ENCODE measurements at places on chromosomes 3 and 15.

GRCh38 chr3:171284308-171285075 is 175.7 kb downstream of the TNIK start:
- no peak for DNase-seq

DNA sequence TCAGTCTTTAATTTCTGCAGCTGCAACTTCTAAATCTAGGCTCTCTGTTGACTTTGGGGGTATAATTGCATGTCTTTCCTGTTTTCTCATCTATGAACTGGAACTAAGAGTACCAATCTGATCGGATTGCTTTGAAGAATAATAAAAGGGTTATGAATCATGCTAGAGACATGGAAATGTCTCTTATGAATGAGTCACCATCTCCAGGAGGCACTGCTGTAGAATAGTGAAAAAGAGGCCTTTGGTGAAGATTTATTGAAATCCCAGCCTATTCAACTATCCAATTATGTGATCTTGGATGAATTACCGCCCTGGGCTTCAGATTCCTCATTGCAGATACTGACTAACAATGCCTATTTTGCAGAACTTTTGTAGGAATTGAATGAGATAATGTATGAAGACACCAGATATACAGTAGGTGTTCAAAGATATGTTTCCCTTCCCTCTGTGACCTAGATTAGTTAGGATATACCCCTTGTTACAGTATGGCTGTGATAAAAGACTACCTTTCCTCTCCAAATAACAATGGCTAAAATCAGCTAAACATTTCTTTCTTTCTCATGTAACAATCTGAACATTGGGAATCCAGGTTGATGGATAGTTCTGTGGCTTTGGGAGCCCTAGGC is 11.5 kb upstream of the CMTM8 start:
- no peak for DNase-seq

GRCh38 chr15:77826006-77826695 is 193.4 kb upstream of the LINGO1 start:
- DNase-seq = no peak

GRCh38 chr3:5678844-5679243 is 491.3 kb downstream of the EDEM1 start:
- no peak for DNase-seq

DNA sequence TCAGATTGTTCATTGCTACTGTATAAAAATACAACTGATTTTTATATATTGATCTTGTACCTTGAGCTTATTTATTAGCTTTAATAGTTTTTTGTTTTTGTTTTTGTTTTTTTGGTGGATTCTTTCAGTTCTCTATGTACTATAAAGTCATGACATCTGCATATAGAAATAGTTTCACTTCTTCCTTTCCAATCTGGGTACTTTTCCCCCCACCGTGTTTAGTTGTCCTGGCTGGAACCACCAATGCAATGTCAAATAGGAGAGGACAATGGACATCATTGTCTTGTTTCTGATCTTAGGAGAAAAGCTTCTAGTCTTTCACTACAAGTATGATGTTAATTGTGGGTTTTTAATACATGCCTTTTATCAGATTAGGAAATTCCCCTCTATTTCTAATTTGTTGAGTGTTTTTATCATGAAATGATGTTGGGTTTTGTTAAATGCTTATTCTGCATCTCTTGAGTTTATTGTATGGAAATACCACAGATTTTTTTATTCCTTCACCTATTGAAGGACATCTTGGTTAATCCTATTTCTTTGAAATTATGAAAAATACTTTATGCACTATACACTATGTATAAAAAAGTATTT is 2.8 kb upstream of the XCR1 start:
- DNase-seq = no peak

DNA sequence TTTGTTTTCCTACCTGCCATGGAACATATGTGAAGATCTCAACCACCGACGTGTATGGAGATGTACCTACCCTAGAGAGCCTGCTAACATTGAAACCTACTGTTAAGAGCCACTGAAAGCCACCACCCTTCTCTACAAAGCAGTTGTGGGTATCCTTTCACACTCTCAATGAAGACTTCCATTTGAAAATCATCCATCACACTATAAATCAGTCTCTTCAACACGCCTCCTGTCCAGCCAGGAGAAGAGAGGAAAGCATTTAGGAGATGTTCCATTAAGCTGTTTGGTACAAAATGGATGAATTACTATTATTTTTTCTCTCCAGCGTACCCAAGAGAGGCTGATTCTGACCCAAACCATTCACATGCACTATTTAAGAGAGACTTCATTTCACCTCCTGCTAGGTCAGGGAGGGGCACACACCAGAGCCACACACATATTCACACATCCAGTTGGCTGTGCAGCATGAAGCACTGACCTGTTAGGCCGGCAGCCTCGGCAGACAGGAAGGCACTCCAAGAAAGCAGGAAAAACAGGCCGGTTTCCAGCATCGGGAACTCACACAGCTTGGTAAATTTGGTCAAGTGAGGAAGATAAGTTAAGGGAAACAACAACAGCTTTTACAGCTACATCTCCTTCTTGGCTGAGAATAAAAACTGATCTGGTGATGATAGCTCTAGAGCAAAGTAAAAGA is 274.5 kb downstream of the SLC9A9 start:
- no peak for DNase-seq

GRCh38 chr15:32790352-32790999 is 72.7 kb downstream of the GREM1 start:
- DNase-seq = no peak

- no peak for DNase-seq
These were observed 5.1 kb downstream of the CHRD start for GRCh38 chr3:184384856-184385422.

- DNase-seq = no peak
These were observed 14.6 kb downstream of the ZNF592 start for GRCh38 chr15:84762840-84763572.

DNA sequence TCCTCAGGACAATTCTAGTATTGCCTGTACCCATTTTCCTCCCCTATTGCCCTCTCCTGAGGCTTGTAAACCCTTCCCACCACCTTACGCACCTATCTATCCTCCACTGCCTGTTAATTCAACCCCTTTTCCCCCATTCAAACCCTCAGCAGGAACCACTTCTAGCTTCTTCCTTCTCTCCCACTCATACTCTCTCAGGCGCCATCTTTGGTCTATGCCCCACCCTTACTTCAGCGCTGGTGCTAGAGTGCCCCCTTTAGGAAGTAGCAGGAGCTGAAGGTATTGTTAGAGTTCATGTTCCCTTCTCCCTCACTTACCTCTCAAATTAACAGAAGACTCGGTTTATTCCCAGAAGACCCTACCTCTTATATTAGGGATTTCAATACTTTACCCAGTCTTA is 121.8 kb upstream of the NLGN1 start:
- no peak for DNase-seq

DNA sequence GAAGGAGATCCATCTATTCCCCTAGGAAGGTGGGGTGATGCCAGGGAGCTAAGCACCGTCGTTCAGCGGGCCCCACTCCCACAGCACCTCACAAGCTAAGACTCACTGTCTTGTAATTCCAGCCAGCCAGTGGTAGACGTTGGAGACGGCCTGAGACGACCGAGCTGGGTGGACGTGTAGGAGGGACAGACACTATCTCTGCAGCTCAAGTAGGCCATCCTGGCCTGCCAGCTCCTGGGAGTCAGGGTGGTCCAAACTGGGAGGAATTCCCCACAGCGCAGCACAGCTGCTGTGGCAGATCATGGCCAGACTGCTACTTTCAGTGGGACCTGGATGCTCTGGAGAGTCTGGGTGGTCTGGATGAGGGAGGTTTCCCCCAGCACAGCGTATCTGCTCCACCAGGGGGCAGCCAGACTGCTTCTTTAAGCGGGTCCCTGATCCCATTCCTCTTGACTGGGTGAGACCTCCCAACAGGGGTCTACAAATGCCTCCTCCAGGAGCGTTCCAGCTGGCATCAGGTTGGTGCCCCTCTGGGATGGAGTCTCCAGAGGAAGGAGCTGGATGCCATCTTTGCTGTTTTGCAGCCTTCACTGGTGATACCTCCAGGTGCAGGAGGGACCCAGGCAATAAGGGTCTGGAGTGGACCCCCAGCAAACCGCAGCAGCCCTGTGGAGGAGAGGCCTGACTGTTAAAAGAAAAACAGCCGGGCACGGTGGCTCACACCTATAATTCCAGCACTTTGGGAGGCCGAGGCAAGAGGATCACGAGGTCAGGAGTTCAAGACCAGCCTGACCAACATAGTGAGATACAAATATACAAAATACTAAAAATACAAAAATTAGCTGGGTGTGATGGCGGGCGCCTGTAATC is 27.6 kb downstream of the GNB5 start:
- no peak for DNase-seq

GRCh38 chr15:79519628-79520027 is 87.5 kb downstream of the MINAR1 start:
- no peak for DNase-seq

DNA sequence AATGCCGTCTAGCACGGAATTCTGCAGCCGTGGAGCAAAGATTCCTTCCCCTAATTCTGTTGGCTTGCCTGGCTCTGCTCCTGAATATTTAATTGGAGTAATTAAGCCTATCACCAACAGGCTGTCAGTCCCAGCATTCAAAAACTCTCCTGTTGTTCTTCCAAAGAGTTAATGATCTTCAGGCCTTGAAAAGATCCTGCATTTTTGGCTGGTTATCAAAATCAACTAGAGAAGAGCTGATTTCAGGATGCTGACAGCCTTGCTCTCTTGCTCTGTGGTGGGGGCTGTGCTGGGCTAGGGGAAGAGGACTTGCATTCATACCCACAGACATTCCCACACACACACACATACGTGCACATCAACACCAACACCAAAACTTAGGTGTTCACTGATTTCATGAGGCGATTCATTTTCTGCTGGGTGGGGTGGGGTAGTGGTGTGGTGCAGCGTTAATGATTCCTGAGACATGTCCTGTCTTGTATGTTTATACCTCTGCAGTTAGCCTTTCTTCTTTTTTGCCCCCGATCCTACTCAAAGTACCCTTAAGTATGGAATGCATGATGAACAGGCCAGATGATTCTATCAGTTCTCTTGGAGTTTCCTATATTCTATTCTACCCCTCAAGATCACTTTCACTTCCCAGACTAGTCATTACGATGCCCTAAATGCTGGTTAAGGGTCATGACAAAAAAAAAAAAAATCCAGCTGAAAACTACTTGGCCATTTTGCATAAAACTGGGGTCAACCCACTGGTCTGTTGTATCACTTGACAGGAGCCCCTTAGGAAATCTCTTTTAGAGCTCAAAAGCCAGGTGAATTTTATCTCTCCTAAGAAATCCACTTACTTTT is 42.3 kb downstream of the CPN2 start:
- no peak for DNase-seq

DNA sequence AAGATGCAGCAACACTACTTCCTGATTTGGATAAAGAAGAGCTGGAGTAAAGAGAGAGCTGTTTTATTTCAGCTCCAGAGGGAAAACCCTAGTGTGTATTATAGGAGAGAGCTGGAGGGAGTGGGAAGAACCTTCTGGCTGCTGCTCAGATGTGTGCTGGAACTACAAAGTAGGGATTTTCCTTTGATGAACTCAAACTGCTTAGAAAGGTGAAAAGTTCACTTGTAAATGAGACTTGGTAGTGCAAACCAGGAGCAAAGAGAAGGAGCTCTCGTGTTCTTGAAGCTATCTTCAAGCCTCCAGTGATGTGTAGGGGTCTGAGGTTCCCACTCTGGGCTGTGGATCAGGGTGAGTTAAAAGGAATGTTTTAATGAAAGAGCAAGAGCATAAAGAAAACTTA is 110.4 kb downstream of the EDEM1 start:
- DNase-seq = no peak

DNA sequence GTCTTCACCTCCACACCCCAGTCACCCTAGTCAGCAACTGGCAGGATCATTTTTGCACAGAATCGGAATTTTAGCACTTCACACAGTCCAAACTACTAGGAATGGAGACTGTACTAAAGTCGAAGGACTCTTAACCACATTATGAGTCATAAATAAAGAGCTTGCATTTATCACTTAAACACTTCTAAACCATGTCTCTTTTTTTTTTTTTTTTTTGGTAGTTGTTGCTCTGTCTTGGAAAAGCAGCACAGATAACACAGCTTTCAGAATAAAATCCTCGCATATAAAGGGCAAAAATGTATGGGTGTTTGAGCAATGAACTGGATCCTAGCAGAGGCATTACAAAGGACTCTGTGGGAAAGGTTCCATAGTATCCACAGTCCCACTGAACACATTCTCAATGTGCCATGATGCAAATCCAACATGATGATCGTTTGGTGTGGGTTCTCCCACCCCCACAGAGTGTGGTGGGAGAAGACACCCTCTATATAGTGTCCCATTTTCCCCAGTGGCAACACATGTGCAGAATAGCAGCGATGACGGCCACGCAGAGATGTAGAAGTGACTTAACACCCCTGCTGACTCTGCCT is 47.1 kb downstream of the FOXP1 start:
- DNase-seq = no peak

DNA sequence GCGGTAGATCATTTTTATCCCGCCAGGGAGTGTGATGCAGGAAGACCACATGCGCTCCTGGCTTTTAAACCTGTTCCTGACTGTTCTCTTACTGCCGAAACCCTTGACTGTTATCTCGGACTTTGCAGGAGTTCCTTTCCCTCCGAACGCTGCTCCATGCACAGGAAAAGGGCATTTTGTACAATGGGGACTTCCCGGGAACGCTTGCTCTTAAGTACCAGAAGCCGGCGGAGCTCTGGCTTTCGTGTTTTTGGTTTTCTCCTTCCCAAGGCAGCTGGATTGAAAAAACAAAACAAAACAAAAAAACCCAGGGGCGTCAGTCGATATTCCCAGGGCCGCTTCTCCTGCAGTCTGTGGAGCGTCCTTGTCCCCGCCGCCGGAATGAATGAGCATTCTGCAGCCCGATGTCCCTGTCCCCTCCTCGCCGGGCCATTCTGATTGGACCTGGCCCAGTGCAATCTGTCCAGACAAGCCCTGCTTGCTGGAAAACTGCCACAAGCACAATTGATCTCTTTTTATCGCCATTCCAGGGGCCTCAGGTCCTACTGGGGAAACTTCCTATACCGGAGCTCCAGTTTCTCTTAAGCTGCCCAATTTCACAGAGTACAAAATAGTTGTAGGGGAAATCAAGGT is 44.8 kb downstream of the SLC6A1 start:
- DNase-seq = no peak

DNA sequence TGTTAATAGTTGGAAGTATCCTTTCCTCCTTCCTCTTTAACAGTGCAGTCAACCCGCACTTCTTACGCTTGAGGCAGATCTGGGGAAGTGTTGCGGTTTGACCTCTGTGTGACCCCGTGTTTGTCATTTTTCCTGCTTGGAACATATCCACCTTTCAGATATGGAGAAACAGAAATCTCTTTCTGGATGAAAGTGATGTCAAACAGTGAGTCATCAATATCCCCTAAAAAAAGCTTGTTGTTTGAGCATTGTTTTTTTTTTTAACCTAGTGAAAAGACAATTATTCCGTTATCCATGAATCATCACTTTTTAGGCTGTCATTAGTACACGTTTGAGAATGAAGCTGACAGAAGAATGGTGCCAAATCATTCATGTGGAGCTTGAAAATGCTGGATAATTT is 293.7 kb downstream of the ARPP21 start:
- no peak for DNase-seq

DNA sequence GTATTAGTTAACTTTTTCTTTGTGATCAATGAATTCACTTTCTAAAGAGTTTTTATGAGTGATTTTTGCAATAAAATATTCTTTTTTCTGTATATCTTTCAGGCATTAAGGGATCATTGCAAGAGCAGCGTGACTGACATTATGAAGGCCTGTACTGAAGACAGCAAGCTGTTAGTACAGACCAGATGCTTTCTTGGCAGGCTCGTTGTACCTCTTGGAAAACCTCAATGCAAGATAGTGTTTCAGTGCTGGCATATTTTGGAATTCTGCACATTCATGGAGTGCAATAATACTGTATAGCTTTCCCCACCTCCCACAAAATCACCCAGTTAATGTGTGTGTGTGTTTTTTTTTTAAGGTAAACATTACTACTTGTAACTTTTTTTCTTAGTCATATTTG is 24.4 kb downstream of the SELENOT start:
- no peak for DNase-seq
